ENCODE measurements at places on chromosomes 7 and 10.

- no peak for DNase-seq
Observed at GRCh38 chr10:86684331-86685097, 16.2 kb downstream of the LDB3 start.

DNA sequence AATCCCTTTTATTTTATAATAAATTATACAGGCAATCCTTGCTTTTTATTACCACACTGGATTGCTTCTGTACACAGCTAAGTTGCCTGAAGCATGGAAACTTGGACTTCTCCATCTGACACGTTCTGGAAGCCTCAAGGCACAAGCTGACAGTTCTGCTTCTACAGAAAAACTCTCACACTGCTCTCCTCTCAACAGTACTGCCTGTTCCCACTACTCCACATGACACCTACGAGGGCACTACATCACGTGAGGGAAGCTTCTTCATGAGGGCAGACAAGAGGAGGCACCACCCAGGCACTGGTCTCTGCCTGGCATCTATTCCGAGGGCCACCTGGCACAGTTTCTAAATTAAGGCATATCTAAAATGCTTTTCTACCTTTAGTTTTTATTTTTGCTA, 16.8 kb upstream of the FAM133B start:
- DNase-seq, result no peak

- no peak for DNase-seq
Observed at GRCh38 chr10:59435707-59436106, 73.4 kb upstream of the FAM13C start.

GRCh38 chr7:3094701-3095445, 51.2 kb upstream of the CARD11 start:
- no peak for DNase-seq

GRCh38 chr7:29063872-29064271, 82.5 kb downstream of the CPVL start:
- DNase-seq, result no peak

- DNase-seq, result no peak
Observed at GRCh38 chr7:82323806-82324205, 119.8 kb downstream of the CACNA2D1 start.

- DNase-seq, result no peak
Observed at GRCh38 chr7:157693521-157694375, 356.9 kb downstream of the DNAJB6 start.

GRCh38 chr7:4816419-4817080, 41.1 kb downstream of the AP5Z1 start:
- DNase-seq, result no peak

DNA sequence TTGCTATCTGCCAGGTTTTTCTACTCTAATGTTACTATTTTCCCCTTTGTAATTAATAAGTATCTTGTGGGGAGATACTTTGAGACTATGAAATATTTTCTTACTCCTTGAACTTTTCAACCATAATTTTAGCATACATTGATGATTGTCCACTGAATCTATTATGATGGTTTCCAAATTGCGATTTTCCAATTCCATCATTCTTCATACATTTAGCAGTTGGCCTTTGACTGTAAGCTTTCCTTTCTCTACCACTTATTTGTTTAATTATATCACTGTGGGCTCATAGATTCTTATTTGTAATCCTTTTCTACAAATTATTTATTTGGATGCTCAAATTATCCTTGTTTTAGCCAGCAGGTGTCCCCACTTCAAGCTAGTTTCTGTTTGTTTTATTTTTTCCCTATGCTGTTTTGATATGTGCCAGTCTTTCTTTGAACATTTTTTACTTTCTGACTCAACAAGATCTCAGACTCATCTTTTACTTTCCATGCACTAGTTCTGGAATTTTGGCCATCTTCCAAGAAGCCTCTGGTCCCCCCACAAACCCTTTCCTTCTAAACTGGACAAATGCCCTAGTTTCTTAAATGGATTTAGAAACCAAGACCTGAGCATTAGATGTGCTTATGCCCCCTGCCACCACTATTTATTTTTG, 11.4 kb upstream of the MRPS16 start:
- no peak for DNase-seq

DNA sequence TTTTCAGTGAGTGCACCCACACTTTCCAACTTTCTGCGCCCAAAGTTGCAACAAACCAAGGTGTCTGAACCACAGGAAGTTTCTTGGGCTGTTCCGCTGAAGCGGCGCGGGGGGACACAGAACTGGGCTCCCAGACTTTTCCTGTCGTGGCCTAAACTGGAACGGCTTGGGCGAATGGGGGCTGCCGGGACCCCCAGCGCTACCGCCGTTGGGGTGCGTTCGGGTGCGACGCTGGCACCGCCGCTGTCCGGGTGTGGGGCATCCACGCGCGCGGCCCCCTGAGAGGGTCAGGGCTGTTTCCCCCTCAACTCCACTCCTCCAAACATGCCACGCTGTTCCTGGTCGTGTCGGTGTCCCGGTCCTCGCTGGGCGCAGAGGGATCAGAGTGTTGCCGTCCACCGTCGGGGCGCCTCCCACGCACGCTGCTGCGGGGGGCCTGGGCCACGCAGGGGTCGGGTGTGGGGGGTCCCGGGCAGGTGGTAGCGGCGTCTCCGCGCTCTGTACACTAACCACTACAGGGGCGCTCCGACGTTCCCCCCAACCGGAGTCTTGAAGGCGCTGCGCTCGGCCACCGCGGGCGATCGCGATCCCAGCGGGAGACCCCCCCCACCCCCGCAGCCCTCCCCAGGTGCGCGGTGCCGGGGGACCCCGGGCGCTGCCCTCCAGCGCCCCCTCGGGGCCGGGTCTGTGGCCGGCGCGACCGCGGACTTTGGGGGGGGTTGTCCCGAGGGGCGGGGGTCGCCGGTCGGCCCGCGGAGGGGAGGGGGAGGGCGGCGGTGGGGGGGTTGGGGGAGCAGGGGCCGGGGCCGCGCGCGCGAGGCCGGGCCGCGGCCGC, 2.2 kb upstream of the CUX1 start:
- DNase-seq, result no peak

DNA sequence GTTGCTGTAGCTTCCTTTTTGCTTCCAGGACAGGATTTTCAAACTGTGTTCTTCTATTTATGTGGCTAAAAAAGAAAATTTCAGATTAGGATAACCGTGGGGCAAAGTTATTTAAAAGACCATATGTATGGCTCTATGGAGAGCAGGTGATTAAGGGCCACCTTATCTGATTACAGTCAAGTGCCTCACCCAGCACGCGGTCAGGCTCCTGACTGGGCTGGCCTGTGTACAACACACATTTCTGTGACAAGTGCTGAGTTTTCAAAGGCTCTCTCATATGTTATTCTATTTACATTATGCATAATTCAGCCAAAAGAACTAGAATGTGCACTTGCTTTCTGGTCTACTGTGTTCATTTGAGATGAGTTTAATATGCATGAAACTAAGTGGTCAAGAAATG, 547.4 kb downstream of the PHTF2 start:
- DNase-seq, result no peak

DNA sequence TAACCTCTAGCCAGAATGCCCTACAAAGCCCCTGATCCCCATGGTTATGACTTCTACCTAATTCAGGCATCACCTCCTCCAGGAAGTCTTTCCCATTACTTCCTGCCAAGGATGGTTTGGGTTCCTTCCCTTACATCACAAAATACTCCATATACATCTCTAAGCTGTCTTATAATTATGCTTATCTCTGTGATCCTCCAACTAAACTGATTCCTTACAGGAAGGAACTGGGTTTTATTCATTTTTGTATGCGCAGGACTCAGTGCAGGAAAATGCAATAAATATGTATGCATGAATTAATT, 41.3 kb downstream of the PIP4K2A start:
- no peak for DNase-seq

DNA sequence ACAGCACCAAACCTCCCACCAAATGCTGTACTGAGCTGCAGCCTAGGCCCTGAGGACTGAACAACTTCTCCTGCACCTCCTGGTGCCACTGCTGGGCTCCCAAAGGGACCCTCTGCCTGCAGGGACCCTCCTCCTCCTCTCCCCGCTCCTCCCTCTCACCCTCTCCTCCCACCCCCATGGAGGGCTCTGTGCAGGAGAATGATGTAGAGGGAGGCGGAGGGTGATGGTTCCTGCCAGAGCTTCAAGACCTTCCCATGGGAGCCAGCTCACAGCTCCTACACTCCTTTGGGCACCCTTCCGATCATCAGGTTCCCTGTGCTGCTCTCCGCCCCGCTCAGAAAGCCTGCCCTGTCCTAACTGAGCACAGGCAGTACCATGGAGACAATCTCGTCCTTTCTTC, 97.7 kb downstream of the PRKAG2 start:
- DNase-seq, result no peak

- no peak for DNase-seq
Observed at GRCh38 chr7:102934239-102934638, 21.4 kb downstream of the LRRC17 start.

GRCh38 chr10:9762966-9763656, 1254.6 kb upstream of the CELF2 start:
- DNase-seq, result peak; percentile 32

GRCh38 chr7:100563809-100564400, 9.8 kb downstream of the SAP25 start:
- peak; percentile 71 for DNase-seq

- no peak for DNase-seq
Observed at GRCh38 chr7:23315366-23315765, 16.2 kb downstream of the MALSU1 start.

DNA sequence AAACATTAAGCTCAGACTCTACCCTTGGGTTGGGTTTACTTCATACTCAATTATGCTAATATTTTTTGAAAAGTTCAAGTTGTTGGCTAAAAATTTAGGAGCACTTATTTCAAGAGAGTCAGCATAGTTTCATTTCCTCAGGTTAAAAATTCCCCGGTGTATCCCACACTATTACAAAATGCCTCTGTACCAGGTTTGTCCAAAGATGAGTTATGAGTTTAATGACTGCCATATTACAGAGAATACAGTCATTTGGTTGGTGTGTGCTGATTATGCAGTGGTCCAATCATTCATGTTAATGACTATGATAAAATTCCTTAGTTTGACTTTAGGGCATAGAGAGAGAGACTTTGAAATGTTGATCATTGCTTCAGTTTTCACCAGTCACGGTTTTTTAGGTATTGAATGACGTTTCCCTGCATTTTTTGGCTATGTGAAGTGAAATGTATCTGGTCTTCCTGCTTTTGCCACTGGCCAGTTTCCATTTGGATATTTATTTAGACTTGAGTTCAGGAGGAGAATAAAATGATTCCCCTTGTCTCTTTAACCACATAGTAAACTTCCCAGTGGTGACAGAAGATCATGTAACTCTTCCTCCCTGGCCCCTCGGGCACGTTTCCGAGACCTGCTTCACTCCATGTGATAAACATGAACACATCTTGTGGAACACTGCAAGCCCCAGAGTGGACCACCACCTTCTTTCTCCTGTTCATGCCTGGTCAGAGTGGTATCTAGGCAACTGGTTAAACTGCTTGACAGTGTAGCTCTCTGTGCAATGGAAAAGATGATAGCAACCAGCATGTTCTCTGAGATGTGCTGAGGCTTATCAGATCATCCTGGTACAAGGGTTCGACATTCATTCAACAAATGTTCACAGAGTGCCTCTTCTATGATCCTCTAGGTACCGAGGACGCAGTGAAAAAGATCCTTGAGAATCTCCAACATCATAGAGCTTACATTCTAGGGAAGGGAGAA, 153.6 kb downstream of the CACNB2 start:
- no peak for DNase-seq

GRCh38 chr7:6489612-6490011, 41.9 kb upstream of the DAGLB start:
- no peak for DNase-seq
